Erythroblast (primary cell): ENCODE measurements at places on chromosomes 7 and 10.

- no peak for DNase-seq
These were observed 96.0 kb downstream of the ANK3 start for GRCh38 chr10:60293581-60294175.

DNA sequence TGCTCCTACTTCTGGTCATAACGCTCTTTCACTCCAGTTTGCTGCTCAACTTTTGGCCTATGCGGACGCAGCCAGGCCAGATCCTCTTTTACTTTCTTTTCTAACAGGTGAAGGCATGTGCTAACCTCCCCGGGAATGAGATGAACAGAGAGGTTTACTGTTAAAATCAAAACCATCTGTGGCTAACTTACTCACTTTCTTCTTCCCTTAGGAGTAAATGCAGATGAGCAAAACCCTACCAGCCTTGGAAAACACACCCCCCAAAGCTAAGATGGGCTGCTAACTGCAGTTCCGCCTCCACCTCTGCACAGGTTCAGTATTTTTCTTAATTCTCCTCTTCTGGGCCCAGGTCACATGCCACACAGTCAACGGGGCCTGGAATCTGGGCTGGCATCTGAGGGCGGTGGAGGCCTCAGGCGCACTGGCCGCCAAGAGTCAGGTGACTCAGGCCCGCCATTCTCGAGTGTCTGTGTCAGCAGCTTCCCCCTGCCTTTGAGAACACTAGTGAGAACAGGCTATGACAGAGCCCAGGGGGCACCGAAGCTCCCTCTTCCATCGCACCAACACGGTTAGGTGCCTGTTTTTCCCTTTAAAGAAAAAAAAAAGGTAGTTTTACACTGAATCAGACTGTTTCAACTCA lies 11.1 kb downstream of the FAM53B start:
- DNase-seq: peak; percentile 23

DNA sequence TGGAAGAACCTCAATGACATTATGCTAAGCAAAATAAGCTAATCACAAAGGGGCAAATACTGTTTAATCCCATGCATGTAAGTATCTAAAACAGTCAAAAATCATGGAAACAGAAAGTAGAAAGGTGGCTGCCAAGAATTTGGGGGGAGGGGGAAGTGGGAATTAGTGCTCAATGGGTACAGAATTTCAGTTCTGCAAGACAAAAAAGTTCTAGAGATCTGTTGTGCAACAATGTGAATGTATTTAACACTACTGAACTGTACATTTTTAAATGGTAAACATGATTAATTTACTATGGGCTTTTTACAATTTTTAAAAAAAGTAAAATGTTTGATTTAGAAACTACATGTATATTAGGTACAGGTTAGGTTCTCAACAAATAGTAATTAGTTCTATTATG lies 11.9 kb downstream of the EZH2 start:
- DNase-seq: no peak

DNA sequence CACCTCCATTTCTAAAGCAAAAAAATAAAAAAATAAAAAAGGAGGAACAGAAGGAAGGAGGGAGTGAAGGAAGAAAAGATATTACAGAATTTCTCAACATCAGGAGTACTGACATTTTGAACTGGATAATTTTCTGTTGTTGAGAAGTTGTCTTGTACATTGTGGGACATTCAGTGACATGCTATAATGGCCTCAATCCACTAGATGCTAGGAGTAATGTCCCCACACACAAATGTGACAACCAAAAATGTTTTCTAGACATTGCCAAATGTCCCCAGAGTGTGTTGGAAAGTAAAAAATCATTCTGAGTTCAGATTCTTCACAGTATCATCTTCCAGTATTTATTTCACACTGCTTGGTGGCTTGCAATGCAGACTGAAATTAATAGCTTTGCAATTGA lies 6.5 kb downstream of the ZNF438 start:
- no peak for DNase-seq

- DNase-seq: no peak
These were observed 82.4 kb downstream of the NKX6-2 start for GRCh38 chr10:132703419-132704007.

- no peak for DNase-seq
These were observed 53.9 kb downstream of the ACADSB start for GRCh38 chr10:123062726-123063125.

DNA sequence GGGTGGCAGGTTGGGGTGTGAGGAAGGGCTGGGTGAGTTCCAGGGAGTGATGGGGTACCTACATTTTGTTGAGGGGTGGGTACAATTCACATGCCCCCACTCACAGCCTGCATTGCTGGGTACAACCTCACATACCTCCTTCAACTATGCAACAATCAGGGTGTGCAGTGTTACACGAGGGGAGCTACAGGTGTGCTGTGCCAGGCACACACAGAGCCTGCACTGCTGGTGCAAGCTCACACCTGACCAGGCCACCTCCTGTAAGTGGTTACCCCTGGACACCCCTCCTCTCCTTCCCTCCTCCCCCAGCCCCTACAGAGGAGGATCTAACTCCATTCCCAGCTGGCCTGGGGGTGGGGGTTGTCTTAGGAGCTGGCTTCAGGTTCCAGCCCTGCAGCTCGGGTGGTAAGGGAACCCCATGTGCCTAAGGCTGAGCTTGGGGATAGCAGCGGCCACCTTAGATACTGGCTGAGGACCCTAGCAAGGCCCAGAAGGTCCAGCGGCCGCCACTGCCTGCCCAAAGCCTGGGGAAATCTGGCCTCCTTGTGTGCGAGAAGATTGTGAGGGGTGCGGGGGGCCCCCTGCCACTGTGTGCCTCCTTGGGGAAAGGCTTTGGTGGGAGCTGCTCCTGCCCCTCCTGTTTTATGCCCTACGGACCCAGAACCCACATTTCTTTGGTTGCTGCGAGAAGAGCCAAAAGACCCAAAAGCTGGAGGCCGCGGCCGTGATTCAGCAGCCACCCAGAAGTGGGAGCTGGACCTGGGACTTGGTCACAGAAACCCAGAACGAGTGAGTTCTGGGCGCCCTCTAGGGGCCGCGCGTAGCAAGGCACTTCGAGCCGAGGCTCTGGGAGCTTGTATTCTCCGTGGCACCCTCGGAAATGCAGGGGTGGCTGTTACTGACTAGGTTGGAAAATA lies 10.8 kb downstream of the TLX1 start:
- peak; percentile 76 for DNase-seq
